ENCODE measurements at places on chromosomes 7 and 10. TPM values are rescaled to one million over a fixed set of nuclear protein-coding genes. Genes with fewer than 3 reads are reported as not detected.

CACNB2 gene
- total RNA-seq = not detected

FOXI2 gene
- total RNA-seq = not detected

SDK1 gene
- total RNA-seq = 0.59 TPM

MMRN2 gene
- total RNA-seq = 1.1 TPM
